ENCODE measurements at places on chromosomes 1 and 21.

- no peaks in the 10 kb centered on the region for H3K27me3 ChIP-seq
- H3K27ac ChIP-seq, result no peak overlapping the region
- no peaks in the 10 kb centered on the region for H3K36me3 ChIP-seq
- no peak overlapping the region for H3K4me3 ChIP-seq
- H3K4me1 ChIP-seq, result no peaks in the 10 kb centered on the region
These were observed 80.6 kb upstream of the RAVER2 start for GRCh38 chr1:64664299-64664698.

GRCh38 chr1:246267896-246268295 is 239.2 kb downstream of the SMYD3 start:
- no peaks in the 10 kb centered on the region for H3K36me3 ChIP-seq
- no peak for DNase-seq
- H3K27me3 ChIP-seq, result no peaks in the 10 kb centered on the region
- no peaks in the 10 kb centered on the region for H3K4me1 ChIP-seq
- H3K27ac ChIP-seq, result no peak overlapping the region

- peaks cover 99% of the 10 kb centered on the region for H3K4me1 ChIP-seq
- H3K36me3 ChIP-seq, result peaks cover 11% of the 10 kb centered on the region
- H3K27me3 ChIP-seq, result no peaks in the 10 kb centered on the region
- DNase-seq, result no peak
- peak overlapping the region; percentile 62 for H3K4me3 ChIP-seq
These were observed 7.1 kb downstream of the ITGB2 start for GRCh38 chr21:44913425-44914175.

- H3K36me3 ChIP-seq, result no peaks in the 10 kb centered on the region
- H3K27ac ChIP-seq, result no peak overlapping the region
- H3K4me3 ChIP-seq, result no peak overlapping the region
- no peaks in the 10 kb centered on the region for H3K27me3 ChIP-seq
- no peak for DNase-seq
- H3K4me1 ChIP-seq, result no peaks in the 10 kb centered on the region
These were observed 23.7 kb upstream of the CLIC4 start for GRCh38 chr1:24721533-24721932.

DNA sequence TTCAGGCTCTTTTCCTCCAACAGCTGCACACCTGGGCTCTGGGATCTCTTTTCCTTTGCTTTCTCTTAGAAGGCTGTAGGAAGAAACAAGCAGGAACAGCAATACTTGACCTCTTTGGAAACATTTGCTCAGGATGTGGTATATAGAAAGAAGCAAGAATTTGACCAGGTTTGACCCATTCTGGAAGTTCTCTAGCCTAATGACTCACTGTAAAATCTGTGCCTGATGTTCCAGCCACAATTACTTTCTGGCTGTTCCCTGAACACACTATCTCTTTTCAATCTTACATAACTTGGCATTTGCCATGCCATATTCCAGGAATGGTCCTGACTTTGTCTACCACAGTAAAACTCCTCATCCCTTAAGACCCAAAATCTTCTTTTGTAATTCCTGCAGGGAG is 419.9 kb upstream of the DAB1 start:
- no peaks in the 10 kb centered on the region for H3K4me1 ChIP-seq
- no peak overlapping the region for H3K4me3 ChIP-seq
- H3K27me3 ChIP-seq, result no peaks in the 10 kb centered on the region
- H3K36me3 ChIP-seq, result no peaks in the 10 kb centered on the region

DNA sequence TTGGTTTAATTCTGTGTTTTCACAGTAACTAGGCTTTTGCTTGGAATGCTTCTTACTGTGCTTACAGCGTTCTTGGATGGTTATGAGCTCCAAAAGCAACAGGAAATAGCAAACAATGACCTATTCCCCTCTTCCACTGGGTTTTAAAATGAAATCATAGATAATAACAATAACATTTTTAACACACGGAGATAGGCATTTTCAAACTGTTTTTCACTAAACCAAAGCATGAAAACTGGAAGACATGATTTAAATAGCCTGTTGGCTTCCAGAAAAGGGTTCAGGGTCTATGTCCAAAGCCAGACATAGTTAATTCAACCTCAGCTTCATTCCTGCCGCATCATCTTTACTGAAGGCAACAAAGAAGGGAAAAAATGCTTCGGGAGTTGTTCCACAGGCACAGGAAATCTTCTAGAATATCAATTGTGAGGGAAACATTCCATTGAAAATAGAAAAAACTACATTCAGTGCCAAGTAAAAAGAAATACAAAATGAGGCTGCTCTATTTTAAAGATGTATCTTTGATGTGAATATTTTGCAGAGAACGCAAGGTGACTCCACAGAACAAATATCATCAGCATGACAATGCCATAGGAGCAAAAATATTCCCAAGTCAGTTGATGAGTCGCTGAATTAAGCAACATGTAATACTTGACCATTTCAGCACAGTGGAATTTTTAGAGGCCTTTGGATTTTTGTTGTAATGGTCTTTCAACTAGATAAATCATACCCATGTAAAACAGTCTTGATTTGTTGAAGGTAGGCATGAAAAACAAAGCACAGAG is 80.7 kb downstream of the NID1 start:
- H3K4me3 ChIP-seq, result no peak overlapping the region
- no peaks in the 10 kb centered on the region for H3K4me1 ChIP-seq
- no peaks in the 10 kb centered on the region for H3K36me3 ChIP-seq
- no peak overlapping the region for H3K27ac ChIP-seq
- DNase-seq, result no peak
- H3K27me3 ChIP-seq, result no peaks in the 10 kb centered on the region

DNA sequence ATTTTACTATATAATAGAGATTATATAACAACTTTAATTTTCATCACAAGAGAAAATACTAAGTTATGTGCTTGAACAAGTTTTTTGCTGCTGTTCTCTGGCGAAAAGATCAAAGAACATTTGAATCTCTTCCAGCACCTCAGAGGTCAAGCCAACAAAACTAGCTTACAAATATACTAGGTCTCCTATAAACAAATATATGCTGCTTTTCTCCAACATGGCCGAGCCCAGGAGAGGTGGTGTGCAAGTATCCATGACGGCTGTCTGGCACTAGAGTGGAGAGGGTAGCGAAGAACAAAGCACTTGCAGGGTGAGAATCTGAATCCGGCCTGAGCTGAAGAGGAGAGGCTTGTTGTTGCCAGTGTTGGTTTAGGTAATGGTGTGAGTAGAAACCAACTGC is 7.5 kb upstream of the FMO3 start:
- H3K4me1 ChIP-seq, result no peaks in the 10 kb centered on the region
- H3K36me3 ChIP-seq, result no peaks in the 10 kb centered on the region
- no peak for DNase-seq
- H3K27ac ChIP-seq, result no peak overlapping the region
- H3K27me3 ChIP-seq, result no peaks in the 10 kb centered on the region
- H3K4me3 ChIP-seq, result no peak overlapping the region

GRCh38 chr1:11227106-11228077 is 35.0 kb downstream of the MTOR start:
- no peak overlapping the region for H3K4me3 ChIP-seq
- H3K36me3 ChIP-seq, result peaks cover 41% of the 10 kb centered on the region
- H3K4me1 ChIP-seq, result peaks cover 5% of the 10 kb centered on the region
- no peak for DNase-seq
- H3K27ac ChIP-seq, result no peak overlapping the region

DNA sequence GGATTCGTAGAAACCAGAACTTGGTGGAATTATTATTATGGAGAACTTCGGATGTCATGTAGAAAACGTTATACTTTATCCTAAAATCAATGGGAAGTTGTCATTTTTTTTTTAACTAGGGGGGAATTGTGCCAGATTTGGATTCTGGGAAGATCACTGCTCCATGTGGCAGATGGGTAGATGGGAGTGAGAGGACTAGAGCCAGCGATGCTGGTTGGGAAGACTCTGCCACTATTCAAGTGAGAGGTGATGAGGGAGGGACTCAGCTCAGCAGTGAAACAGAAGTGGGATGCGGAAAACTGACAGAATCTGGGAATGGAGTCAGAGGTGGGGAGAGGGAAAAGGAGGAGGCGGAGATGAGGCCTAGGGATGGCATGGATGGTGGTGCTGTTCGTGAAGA is 81.1 kb upstream of the HMGB4 start:
- no peaks in the 10 kb centered on the region for H3K36me3 ChIP-seq
- no peaks in the 10 kb centered on the region for H3K4me1 ChIP-seq
- no peaks in the 10 kb centered on the region for H3K27me3 ChIP-seq
- no peak overlapping the region for H3K4me3 ChIP-seq

GRCh38 chr1:106876384-106876783 is 180.1 kb upstream of the PRMT6 start:
- H3K4me3 ChIP-seq, result no peak overlapping the region
- H3K4me1 ChIP-seq, result no peaks in the 10 kb centered on the region

DNA sequence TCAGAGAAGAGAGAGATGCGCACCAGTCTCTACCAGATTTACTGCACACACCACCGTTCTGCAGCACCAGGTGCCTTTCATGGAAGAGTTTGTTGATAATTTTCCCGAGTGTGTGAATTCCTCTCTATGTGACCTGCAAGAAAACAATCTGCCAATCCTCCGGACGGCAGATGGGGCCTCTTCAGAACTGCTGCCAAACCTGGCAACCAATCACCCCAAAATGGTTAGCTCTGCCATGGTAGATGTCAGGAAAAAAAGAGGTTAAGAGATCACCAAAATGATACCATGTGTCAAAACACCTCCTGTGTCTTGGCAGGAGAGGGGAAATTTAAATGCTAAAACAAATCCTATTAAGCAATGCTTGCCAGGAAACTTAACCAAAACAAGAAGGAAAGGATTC is 96.5 kb downstream of the DAB1 start:
- no peak for DNase-seq
- no peaks in the 10 kb centered on the region for H3K4me1 ChIP-seq
- H3K27me3 ChIP-seq, result no peaks in the 10 kb centered on the region
- H3K27ac ChIP-seq, result no peak overlapping the region

- no peak overlapping the region for H3K27ac ChIP-seq
- H3K27me3 ChIP-seq, result no peaks in the 10 kb centered on the region
- H3K4me3 ChIP-seq, result no peak overlapping the region
- no peaks in the 10 kb centered on the region for H3K36me3 ChIP-seq
- H3K4me1 ChIP-seq, result no peaks in the 10 kb centered on the region
These were observed 113.4 kb upstream of the ATP1A1 start for GRCh38 chr1:116259663-116260062.

DNA sequence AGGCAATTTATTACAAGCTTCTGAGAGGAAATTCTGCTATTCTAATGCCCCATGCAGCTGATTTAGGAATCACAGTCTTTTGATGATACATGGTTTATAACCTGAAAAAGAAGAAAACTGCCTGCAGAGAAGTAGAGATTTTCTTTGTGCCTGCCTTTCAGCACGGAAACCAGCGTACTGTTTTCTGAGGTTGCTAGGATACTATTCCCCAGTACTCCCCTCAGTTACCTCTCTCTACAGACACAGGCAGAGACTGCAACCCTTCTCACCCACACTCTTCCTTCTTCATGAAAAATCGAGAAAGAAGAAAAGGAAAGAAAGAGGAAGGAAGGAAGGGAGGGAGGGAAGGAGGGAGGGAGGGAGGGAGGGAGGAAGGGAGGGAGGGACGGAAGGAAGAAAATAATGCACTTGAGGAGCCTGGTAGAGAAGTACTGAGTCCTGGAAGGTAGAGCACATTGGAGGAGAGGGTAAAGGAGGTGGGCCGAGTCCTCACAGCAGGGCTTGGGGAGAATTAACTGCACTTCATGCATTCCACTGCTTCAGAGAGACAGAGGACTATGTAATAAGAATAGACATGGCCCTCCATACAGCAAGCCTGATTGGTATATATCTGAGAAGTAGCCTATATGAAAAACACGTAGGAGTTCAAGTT is 21.9 kb downstream of the RGS2 start:
- no peaks in the 10 kb centered on the region for H3K4me1 ChIP-seq
- DNase-seq, result no peak
- no peak overlapping the region for H3K4me3 ChIP-seq
- H3K27me3 ChIP-seq, result no peaks in the 10 kb centered on the region
- no peak overlapping the region for H3K27ac ChIP-seq

GRCh38 chr1:243481101-243481500 is 225.3 kb downstream of the SDCCAG8 start:
- H3K4me3 ChIP-seq, result no peak overlapping the region
- DNase-seq, result no peak
- no peak overlapping the region for H3K27ac ChIP-seq
- H3K27me3 ChIP-seq, result no peaks in the 10 kb centered on the region
- no peaks in the 10 kb centered on the region for H3K36me3 ChIP-seq

- H3K36me3 ChIP-seq, result no peaks in the 10 kb centered on the region
- H3K27ac ChIP-seq, result no peak overlapping the region
- DNase-seq, result no peak
- H3K4me3 ChIP-seq, result no peak overlapping the region
- H3K4me1 ChIP-seq, result no peaks in the 10 kb centered on the region
These were observed 89.4 kb downstream of the SDCCAG8 start for GRCh38 chr1:243345205-243345604.

- DNase-seq, result no peak
- H3K4me3 ChIP-seq, result no peak overlapping the region
- no peak overlapping the region for H3K27ac ChIP-seq
- no peaks in the 10 kb centered on the region for H3K36me3 ChIP-seq
- H3K4me1 ChIP-seq, result peaks cover 5% of the 10 kb centered on the region
These were observed 50.7 kb upstream of the SPOCD1 start for GRCh38 chr1:31866450-31867032.

DNA sequence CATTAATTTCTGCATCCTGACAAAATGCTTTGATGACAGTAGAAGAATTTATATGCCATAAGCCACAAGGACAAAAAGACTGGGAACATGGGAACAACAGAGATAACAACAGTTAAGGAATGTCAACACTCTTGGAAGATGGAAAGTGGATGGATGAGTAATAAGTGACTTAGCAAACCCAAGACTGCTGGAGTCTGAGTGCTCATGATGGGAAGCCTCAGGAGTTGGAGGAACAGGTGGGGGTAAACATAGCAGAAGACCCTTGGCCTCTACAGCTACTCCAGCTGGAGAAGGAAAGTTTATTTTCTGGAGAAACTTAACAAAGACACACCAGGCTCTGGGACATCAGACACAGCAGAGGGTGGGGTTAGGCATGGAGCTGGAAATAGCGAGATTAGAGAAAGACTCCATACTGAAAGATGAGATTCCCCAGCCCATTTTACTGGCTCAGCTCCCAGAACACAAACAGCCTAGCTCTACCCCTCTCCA is 13.6 kb downstream of the G0S2 start:
- H3K4me1 ChIP-seq, result peaks cover 26% of the 10 kb centered on the region
- H3K4me3 ChIP-seq, result no peak overlapping the region
- H3K27me3 ChIP-seq, result no peaks in the 10 kb centered on the region
- no peak for DNase-seq
- no peak overlapping the region for H3K27ac ChIP-seq

- no peak overlapping the region for H3K4me3 ChIP-seq
- H3K27ac ChIP-seq, result no peak overlapping the region
- no peaks in the 10 kb centered on the region for H3K4me1 ChIP-seq
- H3K27me3 ChIP-seq, result no peaks in the 10 kb centered on the region
- no peak for DNase-seq
These were observed 46.4 kb upstream of the S1PR1 start for GRCh38 chr1:101190441-101190840.
